ENCODE measurements at places on chromosomes 5 and 9. TPM values are rescaled to one million over a fixed set of nuclear protein-coding genes. Genes with fewer than 3 reads are reported as not detected.

Gene CCDC180
- 2.8 TPM for total RNA-seq

Gene AIF1L
- 22.9 TPM for total RNA-seq

DNA sequence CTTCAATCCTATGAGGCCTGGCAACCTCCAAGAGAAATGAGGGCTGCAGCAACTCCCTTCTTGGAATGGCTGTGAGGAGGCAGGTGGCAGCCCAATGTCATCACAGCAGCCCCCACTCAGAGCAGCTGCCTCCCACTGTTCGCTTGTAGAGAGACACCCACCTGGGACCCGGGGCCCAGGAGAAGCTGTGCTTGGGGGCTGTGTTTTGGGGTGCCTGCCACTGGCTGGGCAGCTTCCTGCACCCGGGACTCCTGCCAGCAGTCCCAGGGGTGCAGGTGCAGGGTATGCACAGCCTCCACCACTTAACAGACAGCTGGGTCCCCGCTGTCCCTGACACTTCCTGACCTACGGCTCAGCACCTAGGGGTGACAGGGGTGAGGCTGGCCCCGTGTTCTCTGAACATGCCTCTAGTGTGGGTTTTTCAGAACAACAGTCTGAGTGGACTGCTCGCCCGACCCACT lies 26.2 kb downstream of the NIPAL4 start:
- DNase-seq: no peak

DNA sequence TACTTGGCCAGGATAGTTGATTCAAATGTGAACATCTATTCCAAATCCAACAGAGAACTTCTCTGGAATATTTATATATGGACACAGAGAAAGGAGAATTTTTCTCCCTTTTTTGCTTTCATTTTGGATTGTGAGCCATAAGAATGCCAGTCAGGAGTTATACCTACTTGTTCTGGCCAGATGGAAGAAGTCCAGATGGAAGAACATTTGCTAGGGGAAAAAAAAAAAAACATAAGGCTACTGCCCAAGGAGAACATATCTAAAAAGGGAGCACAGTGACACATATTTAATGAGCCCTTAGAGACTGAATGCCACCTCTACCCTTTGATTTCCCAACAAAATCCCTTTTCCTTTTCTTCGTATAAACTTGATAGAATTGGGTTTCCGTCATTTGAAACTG lies 61.7 kb upstream of the PPP2R2B start:
- DNase-seq: no peak

DNA sequence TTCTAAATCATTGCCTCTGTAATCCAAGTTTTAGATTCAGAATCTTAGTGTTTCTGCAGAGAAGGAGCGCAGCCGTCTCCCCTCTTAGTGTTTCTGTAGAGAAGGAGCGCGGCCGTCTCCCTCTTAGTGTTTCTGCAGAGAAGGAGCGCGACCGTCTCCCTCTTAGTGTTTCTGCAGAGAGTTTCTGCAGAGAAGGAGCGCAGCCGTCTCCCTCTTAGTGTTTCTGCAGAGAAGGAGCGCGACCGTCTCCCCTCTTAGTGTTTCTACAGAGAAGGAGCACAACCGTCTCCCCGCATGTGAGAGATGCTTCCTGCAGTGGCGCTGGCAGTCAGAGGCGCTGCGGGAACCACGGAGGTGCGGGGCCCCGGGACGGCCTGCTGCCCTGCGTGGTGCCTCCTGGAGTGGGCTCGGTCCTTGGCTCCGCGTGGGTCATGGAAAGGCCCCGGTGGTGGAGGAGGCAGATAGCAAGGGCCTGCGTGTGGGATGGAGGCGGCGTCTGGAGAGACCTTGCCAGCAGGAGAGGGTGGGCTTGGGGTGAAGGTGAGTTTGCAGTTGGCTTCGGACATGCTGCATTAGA lies 10.9 kb downstream of the CEP72 start:
- peak; percentile 3 for DNase-seq

Data from left ventricle myocardium superior (tissue), 1 donor.